Activated B cell treated with CpG ODN at 0.5 μM for 24 hours (primary cell): ENCODE measurements at places on chromosomes 1 and 21. TPM values are rescaled to one million over a fixed set of nuclear protein-coding genes. Genes with fewer than 3 reads are reported as not detected.
A peak's percentile ranks its signal among the peaks of the same experiment; 100 is the strongest.

GRCh38 chr1:7298145-7298544 lies 473.0 kb upstream of the VAMP3 start:
- no peak overlapping the region for H3K27ac ChIP-seq
- H3K4me1 ChIP-seq, result no peaks in the 10 kb centered on the region
- DNase-seq, result no peak
- no peaks in the 10 kb centered on the region for H3K36me3 ChIP-seq
- H3K27me3 ChIP-seq, result peaks cover 10% of the 10 kb centered on the region

DNA sequence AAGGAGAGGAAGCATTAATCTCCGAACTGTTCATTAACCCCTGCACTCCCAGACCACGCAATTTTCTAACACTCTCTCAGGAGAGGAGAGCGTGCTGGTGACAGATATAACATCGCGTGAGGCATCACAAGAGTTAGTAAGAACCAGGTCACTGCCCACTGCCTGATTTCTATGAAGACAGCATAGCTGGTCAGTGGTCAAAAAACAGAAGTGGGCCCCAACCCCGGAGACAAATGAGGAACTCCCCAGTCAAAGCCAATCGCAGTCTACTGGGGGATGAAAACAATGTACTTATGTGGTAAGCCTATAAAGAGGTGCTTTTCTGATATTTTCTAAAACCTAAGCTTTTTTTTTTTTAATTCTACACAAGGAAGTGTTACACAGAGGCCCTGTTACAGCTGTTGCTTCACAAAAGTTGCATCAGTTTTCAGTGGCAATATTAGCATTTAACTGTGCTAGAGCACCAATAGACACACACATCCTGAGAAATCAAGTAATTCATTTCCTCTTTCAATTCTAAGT lies 231.8 kb upstream of the IRF2BP2 start:
- H3K27ac ChIP-seq, result peak overlapping the region; percentile 50
- no peak overlapping the region for H3K4me3 ChIP-seq
- no peaks in the 10 kb centered on the region for H3K36me3 ChIP-seq
- H3K4me1 ChIP-seq, result peaks cover 55% of the 10 kb centered on the region
- no peaks in the 10 kb centered on the region for H3K27me3 ChIP-seq
- no peak for DNase-seq

DNA sequence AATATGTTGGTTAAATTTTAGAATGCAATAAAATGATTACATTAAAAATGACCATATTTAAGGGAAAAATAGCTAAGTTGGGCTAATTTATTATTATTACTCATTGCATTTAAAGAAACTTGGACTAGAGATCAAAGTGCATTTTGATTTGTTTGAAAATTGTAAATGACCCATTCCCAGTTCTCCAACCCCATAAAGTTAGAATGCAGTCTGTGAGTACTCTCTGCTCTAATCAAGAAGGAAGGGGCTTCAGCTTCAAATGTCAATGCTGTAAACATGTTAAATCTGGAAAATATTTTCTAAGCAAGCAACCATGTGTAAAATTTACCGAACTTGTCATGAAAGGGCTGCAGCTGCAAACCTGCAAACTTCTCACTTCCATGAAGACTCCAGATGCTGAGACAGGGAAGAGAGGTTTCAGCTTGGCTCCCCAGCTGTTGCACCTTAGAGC lies 232.7 kb downstream of the TTLL7 start:
- H3K27ac ChIP-seq, result no peak overlapping the region
- H3K36me3 ChIP-seq, result no peaks in the 10 kb centered on the region
- H3K27me3 ChIP-seq, result no peaks in the 10 kb centered on the region
- no peak for DNase-seq
- no peak overlapping the region for H3K4me3 ChIP-seq

GRCh38 chr21:15051644-15052458 lies 12.9 kb downstream of the NRIP1 start:
- peaks cover 2% of the 10 kb centered on the region for H3K36me3 ChIP-seq
- no peaks in the 10 kb centered on the region for H3K27me3 ChIP-seq
- no peak for DNase-seq
- peak overlapping the region; percentile 70 for H3K27ac ChIP-seq
- H3K4me3 ChIP-seq, result peak overlapping the region; percentile 74

- H3K4me3 ChIP-seq, result no peak overlapping the region
- no peak overlapping the region for H3K27ac ChIP-seq
- H3K27me3 ChIP-seq, result peaks cover 18% of the 10 kb centered on the region
- H3K4me1 ChIP-seq, result peaks cover 7% of the 10 kb centered on the region
- DNase-seq, result no peak
Measured at GRCh38 chr1:169584483-169585144, 1.7 kb downstream of the F5 start.

DNA sequence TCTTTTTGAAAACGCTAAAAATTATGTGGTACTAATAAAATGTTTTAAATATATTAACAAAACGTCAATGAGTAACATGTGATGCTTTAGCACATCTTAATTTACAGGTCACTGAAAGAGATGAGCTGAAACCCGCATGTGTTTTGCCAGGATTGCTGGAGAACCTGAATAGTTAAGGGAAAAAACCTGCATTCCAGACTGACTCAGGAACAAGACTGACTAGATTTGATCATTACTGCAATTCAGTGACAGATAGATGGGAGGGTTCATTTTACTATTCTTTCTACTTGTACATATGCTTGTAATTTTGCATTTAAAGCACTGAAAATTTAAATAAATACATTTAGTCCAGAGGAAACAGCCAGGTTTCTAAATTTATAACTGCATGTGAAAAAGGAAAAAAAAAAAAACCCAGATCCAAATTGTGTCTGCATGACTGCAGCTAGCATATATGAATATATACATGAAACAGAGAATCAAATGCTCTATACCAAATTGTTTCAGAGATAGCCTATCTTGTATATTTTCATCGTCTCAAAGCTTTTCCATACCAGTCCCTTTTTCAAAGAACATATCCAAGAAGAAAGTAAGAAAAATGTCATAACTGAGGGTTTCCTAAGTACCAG lies 71.7 kb downstream of the APP start:
- DNase-seq, result no peak
- H3K4me1 ChIP-seq, result no peaks in the 10 kb centered on the region
- H3K27ac ChIP-seq, result no peak overlapping the region
- peaks cover under 1% of the 10 kb centered on the region for H3K36me3 ChIP-seq
- H3K27me3 ChIP-seq, result no peaks in the 10 kb centered on the region

DNA sequence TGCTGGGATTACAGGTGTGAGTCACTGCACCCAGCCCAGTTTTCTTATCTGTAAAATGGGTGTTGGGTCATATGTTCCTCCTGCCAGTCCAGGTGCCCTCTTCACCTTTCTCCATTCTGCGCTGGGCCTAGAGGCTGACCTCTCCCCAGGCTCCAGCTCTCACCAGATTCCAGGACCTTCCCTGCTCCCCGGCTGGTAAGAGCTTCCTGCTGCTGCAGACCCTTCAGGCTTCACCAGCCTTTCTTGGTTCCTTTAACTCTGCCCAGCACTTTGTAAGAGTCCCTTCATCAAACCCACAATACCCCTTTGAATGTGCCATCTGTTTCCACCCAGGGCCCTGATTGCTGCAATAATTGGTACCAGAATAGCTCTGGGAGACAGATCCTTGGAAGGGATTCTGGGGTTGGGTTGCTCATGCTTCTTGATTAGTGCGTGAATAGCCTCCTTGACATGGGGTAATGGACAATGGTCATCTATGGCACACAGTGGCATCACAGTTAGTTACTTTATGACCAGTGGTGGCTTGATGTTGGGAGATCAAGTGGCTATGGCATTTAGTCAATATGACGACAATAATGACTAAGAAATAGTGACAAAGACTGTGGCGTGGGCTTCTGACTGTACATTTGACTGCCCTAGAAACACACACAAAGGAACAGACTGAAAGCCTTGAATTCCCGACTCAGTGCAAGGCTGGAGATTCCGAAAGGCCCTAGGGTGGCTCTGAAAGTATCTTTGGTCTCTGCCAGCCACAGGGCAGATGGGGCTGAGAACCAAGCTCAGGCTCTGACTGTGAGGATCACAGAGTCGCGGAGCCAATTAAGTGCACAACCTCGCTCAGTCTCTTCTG lies 67.3 kb downstream of the SLC9A1 start:
- H3K27ac ChIP-seq, result no peak overlapping the region
- no peak for DNase-seq
- H3K36me3 ChIP-seq, result no peaks in the 10 kb centered on the region
- no peaks in the 10 kb centered on the region for H3K4me1 ChIP-seq
- H3K4me3 ChIP-seq, result no peak overlapping the region
- H3K27me3 ChIP-seq, result peaks cover 5% of the 10 kb centered on the region

- no peaks in the 10 kb centered on the region for H3K27me3 ChIP-seq
- peak overlapping the region; percentile 92 for H3K27ac ChIP-seq
- no peak for DNase-seq
- H3K4me1 ChIP-seq, result peaks cover 39% of the 10 kb centered on the region
- peaks cover 9% of the 10 kb centered on the region for H3K36me3 ChIP-seq
Measured at GRCh38 chr1:53944469-53945182, 873 bp downstream of the IFT25 start.

- no peak overlapping the region for H3K4me3 ChIP-seq
- no peak for DNase-seq
- H3K27ac ChIP-seq, result no peak overlapping the region
- H3K4me1 ChIP-seq, result no peaks in the 10 kb centered on the region
- no peaks in the 10 kb centered on the region for H3K36me3 ChIP-seq
Measured at GRCh38 chr1:227170361-227171166, 147.7 kb downstream of the CDC42BPA start.

DNA sequence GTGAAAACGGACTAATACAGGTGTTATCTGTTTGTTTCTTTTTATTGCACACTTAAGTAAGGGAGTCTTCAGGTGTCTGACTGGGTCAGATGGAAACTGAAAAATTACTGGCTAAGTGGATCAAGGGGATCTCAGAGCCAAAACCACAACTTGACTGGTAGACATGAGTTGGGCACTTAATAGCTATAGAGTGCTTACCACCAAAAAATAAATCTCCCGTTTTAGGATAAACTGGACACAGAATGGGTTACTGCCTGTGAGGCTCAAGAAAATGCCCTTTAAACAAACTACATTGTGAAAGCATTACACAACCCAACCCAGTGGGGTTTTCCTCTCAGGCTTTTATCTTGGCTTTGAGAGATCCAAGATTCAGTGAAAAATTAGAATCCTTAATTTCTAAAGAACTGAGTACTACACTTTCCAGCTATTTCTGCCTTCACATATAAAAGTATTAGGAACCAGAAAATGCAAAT lies 134.0 kb upstream of the LYPLAL1 start:
- DNase-seq, result no peak
- no peaks in the 10 kb centered on the region for H3K36me3 ChIP-seq
- no peak overlapping the region for H3K4me3 ChIP-seq
- H3K27ac ChIP-seq, result no peak overlapping the region
- H3K27me3 ChIP-seq, result no peaks in the 10 kb centered on the region

Gene VAV3
- total RNA-seq, result 28.7 and 29.1 TPM in 2 replicates

Gene NBPF20
- 5.5 and 7.1 TPM in 2 replicates for total RNA-seq
